ENCODE measurements at places on chromosomes 11 and 22.

DNA sequence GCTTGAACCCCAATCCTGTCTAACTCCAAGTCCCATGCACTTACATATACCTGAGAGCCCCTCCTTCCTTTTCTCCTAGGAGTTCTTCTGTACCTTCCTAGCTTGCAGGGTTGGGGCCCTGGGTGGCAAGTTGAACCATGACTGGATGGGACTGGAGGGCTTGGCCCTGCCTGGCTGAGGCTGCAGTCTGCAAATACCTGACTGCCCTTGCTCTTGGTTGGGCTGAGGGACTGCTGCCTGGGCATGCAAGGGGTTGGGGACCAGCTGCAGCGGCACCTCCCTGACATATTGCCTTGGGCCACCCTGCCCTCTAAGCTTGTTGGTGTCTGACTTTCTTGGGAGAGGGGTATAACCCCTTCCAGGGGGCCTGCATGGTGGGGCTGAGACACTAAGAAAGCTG is 9.8 kb upstream of the SLC39A13 start:
- DNase-seq, result no peak

GRCh38 chr11:62726156-62726914 is 922 bp downstream of the HNRNPUL2 start:
- DNase-seq, result no peak

DNA sequence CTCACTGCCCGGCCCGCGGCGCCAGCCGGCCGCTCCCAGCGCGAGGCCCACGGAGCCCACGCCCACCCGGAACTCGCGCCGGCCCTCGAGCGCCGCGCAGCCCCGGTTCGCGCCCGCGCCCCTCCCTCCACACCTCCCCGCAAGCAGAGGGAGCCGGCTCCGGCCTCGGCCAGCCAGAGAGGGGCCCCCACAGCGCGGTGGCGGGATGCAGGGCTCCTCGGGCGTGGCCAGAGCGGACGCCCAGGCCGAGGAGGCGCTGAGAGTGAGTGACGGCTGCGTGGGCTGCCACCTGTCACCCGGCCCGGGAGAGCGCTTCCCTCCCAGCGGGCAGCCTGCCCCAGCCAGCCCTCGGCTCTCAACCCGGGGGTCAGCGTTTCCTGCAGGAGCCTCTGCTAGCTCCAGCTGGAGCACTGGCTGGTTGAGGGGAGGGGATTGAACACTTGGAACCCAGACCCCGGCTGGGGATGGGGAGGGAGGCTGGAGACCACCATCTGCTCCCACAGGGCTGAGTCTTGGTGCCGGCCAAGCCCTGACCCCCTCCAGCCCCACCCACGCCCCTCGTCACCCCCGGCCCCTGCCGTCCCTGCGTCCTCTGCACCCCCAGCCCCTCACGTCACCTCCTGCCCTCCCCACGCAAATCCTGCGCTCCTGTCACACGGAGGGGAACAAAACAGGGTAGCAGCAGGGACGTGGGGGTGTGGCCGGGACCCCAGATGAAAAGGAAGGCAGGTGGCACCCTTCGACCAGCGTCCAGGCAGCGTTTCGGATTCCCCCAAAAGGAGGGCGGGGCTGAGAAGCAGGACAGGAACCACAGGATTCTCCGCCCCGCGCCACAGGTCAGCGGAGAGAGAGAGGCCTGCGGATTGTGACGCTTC is 157.0 kb downstream of the BRD1 start:
- DNase-seq, result peak; percentile 44

GRCh38 chr11:79352349-79352703 is 88.5 kb downstream of the TENM4 start:
- peak; percentile 71 for DNase-seq

GRCh38 chr11:32960553-32961164 is 55.0 kb upstream of the DEPDC7 start:
- DNase-seq, result peak; percentile 62

DNA sequence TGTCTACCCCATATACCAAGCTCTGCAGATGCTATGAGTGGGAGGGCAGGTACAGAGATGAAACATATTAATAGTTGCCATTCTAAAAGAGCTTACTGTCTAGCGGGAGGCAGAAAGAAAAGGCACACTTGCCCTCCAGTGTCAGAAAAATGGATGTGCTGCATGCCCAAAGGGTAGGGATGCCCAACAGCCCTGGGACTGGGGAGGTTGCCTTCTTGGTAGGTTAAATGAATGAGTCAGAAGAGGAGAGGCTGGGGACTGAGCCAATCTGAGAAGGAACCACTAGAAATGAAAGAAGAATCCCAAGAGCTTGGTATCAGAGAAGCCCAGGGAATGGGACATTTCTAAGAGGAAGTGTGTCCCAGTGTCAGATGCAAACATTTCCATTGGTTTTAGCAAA is 1.2 kb downstream of the BIRC3 start:
- DNase-seq, result no peak

GRCh38 chr22:25940479-25940878 is 198.5 kb downstream of the MYO18B start:
- DNase-seq, result no peak

DNA sequence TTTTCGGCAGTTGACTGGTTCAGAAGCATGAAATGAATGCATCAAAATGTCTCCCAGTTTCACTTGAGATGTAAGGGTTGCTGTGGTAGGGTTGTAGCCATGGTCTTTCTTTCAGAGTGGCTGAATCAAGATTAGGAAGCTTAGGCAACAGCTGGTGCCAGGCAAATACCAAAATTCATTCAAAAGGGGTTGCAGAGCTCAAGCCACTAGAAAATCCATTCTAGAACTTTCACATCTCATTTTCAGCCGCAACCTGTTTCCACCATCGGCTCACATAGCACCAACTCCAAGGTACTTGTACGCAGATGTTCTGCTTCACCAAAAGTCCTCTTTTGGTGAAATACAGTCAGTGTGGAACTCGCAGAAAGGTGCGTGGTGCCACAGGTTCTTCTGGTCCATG is 40.5 kb upstream of the STK33 start:
- no peak for DNase-seq

DNA sequence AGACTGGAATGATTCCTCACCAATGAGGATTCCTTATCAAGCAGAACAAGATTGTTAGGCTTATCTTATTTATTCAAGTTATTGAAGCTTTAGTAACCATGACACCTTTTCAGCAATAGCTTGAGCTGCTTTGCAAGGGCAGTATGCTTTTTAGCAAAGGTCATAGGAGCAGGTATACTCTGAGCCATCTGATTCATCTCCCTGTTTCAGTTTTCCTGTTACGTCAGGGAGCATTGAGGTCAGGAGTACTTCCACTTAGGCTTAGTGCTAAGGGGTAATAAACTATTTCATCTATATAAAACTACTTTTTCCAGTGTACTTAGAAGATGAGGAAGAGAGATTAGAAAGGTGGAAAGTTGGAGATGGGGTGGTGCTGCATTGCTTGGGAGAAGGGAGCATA is 17.7 kb upstream of the ANKRD42 start:
- DNase-seq, result no peak

- DNase-seq, result no peak
These were observed 774 bp downstream of the APOBEC3D start for GRCh38 chr22:39021552-39022250.

- no peak for DNase-seq
These were observed 52.3 kb downstream of the GAB4 start for GRCh38 chr22:16955678-16956210.

DNA sequence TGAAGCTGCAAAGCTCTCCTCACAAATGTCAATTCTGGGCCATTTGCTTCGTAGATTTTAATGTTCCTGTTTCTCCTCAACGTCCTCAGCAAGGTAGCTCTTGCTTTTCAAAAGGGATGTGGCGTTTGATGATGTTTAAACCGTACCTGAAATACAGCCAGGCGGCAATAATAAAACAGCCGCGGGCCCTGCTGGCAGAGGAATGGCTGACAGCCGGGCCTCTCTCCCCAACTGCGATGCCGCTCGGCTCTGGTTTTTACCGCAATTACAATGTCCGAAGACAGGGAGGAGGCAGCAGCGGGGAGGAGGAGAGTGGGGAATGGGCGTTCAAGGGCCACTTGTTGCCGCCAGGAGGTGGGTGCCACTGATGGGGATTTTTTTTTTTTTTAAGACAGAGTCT is 27.5 kb downstream of the MACROD1 start:
- DNase-seq, result no peak

DNA sequence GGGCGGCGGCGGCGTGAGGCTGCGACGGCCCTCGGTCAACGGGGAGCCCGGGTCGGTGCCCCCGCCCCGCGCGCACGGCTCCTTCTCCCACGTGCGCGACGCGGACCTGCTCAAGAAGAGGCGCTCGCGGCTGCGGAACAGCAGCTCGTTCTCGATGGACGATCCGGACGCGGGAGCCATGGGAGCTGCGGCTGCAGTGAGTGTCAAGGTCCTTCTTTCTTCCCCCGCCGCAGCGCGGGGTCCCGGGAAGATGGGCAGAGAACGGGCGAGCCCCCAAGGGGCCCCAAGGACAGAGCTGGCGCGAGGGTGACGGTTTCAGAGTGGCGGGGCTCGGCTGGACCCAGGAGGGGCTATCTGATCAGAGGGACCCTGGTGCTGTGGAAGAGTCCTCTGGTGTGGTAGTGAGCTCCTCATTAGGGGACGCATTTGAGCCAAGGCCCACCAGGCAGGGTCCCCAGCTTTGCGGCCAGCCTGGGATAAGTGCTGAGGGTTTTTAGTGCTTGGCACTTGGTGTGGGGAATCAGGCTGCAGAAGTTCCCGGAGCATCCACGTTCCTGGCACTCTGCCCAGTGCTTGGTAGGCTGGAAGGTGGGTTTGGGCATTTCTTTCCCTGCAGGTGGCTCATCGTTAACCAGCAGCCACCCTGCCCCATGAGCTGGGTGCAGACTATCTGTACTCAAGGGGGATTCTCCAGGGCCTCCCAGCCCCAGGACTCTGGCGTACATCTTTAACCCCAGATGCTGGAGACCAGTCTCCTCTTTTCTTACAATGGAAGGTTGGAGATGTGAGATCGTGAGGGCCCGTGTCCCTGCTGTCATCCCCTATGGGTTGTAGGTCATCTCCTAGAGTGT is 9.8 kb downstream of the EHBP1L1 start:
- DNase-seq, result no peak

- DNase-seq, result no peak
These were observed 1.8 kb upstream of the SHISAL1 start for GRCh38 chr22:44314425-44315067.

DNA sequence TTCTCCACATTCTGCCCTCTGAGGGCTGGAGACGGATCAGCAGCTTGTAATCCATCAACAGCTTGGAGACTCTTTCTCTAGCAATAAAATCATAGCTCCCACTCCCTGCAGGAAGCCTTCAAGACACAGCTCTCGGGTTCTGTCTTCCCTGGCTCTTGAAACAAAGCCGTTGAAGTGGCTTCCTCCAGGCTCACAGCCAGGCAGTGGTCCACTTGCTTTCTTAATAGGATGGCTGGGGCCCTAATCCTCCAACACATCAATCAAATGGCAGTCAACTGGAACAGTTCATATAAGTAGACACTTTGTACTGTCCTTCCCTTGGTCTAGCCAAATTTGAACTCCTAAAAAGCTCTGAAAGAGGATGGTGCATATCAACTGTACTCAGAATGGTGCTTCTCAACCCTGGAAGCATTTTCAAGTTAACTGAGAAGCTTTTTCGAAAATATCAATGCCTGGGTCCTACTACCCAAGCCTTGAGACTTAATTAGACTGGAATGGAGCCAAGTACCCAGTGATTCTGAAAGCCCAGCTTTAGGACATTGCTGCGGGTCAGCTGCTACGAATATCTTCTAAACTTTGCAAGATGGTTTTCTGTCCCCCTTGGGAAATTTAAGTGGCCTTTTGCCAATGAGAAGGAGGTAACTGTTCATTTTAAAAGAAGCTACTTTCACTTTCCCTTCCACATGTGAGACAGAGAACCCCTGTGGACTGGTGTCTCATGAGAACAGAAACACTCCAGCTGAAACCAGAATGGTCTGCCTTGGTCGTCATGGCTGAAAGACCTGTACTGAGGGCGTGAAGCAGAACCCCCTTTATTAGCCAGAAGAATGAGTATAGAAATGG is 74.7 kb downstream of the SC5D start:
- DNase-seq, result no peak

- no peak for DNase-seq
These were observed 21.2 kb downstream of the SYT13 start for GRCh38 chr11:45264839-45265515.

GRCh38 chr22:36578619-36579018 is 49.7 kb upstream of the EIF3D start:
- no peak for DNase-seq

GRCh38 chr11:74538680-74539079 is 45.2 kb upstream of the LIPT2 start:
- no peak for DNase-seq

GRCh38 chr11:113538451-113539412 is 63.5 kb upstream of the DRD2 start:
- DNase-seq, result no peak

GRCh38 chr22:46749682-46750529 is 11.9 kb upstream of the CERK start:
- DNase-seq, result peak; percentile 68

DNA sequence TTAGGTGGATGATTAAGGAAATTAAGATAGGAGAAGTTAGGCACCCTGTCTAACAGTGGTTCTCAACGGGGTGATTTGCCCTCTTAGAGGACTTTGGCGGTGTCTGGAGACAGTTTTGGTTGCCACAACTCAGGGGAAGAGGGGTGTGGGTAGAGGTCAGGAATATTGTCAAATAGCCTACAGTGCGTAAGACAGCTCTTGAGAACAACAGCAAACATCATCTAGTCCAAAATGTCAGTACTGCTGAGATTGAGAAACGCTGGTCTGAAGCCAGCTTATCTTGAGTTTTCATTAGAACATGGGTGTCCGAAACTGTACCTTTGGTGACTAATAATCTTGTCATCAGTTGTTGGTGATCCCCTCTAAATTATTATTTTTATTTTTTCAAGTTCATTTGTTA is 38.4 kb downstream of the CECR2 start:
- DNase-seq, result no peak

- DNase-seq, result no peak
These were observed 13.8 kb upstream of the MIAT start for GRCh38 chr22:26643418-26644100.

- no peak for DNase-seq
These were observed 43.0 kb upstream of the CDON start for GRCh38 chr11:126105748-126106080.

DNA sequence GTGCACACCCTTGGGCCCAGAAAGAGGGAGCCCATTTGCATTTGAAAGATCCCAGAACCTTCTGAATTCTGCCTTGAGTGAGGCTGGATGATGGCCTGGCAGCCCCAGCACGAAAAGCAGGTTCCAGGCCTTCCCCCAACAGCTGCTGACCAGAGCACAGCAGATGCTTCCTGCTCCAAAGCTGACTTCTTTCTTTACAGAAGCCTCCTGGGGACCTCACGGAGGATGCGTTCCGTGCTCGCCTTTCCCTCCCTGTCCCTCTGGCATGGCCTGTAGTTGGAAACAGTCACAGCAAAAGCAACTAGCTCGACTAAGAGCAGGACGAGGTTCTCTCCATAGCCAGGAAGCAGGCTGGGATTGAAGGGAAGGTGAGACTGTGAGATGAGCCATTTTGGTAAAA is 107.7 kb upstream of the B3GAT1 start:
- no peak for DNase-seq
